ENCODE measurements at places on chromosomes 1 and 21.
A peak's percentile ranks its signal among the peaks of the same experiment; 100 is the strongest.

DNA sequence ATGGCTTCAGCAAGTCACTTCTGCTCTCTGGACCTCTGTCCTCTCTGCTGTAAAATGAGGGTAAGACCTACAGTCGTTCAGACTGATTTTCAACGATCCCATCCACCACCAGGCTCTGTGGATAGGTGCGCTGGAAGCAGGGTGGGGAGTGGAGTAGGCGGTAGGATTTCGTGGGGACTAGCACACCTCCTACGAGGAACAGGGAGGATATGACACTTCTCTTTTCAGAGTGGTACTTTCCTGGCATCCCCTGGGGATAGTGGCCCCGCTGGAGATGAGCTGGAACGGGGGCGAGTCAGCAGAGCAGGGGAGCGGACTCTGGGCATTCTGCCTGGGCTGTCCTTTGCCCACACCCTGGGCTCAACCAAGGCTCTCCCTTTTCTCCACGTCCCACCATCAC, 17.7 kb downstream of the ETNK2 start:
- no peak for DNase-seq

- DNase-seq: peak; percentile 17
Observed at GRCh38 chr1:52601991-52602855, at the start of gene GPX7. GPX7 (plus strand) TSS chr1:52602371; CDS start chr1:52602410, 39 bp downstream.

- DNase-seq: no peak
Observed at GRCh38 chr1:155910621-155911121, 478 bp downstream of the RIT1 start.

DNA sequence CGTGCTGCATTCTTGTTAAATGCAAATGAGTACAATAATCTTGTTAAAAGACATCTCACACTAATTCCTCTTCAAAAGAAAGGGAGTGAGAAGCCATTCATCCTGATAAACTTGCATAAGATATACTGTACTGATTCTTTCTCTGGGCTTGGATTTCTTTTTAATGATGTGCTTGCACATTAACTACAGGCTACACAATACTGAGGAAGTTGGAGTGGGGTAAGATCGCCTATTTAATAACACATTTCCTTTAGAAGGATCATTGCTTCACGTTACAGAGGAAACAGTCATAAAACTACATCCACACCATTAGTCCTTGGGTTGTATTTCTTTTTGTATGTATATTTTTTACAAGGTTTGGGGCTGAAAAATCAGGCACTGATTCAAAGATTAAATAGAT, 36.6 kb downstream of the NRIP1 start:
- DNase-seq: no peak

GRCh38 chr1:215273838-215274516, 191.4 kb downstream of the KCNK2 start:
- no peak for DNase-seq

- DNase-seq: no peak
Observed at GRCh38 chr1:109796484-109797302, 33.0 kb upstream of the EPS8L3 start.
